GM12891 (cell line): ENCODE measurements at places on chromosomes 1 and 21.

DNA sequence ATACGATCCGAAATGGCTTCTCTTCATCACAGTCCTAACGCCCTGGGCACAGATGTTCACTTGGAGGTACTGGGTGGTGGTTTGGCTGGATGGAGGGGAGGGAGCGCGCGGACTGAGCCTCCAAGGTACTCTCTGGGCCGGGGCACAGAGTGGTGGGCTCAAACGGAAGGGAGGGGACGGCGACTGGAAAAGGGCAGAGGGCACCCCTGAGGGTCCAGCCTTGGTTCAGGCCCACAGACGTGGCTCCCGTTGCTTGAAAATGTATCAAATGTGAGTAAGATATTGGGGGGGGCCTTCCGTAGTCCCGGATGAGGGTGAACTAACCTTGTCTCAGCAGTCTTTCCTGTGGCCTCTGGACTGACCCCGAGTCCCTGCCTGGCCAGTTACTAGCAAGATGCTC lies 463 bp downstream of the IL12RB2 start:
- no peak for DNase-seq

- DNase-seq, result no peak
Measured at GRCh38 chr21:33151941-33152731, 77.6 kb upstream of the IFNAR2 start.

DNA sequence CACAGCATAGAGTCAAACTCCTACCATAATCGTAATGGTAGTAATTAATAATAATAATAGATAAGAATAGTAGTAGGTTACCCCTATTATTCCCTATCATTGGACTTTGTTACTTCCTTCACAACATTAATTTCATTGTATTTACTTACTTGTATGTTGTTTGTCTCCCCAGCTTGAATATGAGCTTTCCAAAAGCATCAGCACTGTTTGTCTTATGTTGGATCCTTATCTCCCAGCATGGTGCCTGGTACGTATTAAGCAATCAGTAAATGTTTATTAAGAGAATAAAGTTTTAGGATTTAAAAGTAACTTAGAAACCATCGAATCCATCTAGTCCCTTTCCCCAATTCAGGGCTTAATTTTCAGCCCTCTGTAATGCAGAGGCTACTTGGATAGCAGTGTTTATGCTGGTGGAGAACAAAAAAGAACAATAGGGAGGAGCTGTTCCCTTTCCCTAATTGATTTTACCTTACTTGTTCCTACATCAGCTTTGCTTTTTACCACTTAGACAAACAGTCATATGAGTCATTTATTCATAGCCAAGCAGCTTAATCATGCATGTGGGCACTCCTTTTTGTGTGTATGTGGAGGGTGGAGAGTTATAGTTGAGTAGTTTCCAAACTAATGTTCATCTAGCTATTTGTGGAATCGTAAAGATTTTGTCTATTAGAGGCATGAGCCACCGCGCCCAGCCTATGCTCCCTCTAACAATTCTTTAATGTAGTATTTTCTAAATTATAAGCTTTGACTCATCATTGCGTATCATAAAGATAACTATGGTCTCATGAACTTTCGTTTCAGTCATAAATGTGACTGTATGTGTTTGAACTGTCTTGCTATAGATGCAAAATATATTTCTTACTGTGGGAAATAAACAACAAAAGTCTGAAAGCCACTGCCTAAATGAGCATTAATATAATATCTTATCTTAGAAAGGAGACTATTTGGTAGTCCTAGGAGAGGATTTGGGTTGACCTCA lies 20.9 kb upstream of the DR1 start:
- DNase-seq, result no peak

GRCh38 chr1:3069491-3070308 lies 697 bp downstream of the PRDM16 start:
- DNase-seq, result no peak

DNA sequence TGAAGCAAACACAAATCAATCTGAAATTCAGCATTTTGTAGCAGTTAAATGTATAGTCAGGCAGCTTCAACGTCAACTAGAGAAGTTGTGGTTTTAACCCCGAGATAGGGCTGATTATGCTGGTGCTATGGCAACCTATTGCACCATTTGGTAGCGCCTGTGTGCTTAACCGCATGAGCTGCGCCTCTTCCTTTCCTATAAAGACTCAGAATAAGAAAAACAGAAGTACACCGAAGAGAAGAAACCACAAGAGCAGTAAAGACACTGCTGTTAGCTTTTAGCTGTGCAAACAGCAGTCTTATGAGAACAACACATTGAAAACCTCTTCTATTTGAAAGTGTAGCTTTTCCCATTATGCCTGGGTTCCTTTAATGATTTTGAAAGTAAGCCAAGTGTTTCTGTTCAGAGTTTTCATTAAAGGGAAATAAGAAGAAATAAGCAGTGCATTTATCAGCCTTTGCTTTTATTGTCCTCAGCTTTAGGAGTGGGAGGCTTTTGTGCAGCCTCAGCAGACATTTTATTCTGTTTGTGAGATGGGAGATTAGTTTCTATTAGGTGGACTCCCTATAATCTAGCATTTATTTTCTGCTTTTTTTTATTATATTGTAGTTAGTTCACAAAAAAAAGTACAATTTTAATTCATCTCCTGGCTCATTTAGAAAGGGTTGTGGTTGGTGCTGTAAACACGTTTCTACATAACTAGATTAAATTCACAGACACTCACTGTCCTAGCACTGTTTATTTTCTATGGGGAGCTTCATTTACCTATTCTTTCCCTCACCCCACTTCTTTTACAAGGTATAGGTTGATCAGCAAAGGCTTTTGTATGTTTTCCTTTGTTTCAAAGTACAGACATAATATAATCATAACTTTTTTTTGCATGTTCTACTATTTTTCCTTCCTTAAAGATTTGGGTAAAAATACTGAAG lies 43.3 kb downstream of the PTPRC start:
- DNase-seq, result peak; percentile 10

- DNase-seq, result no peak
Measured at GRCh38 chr1:16076865-16077238, 3.4 kb upstream of the FAM131C start.

- DNase-seq, result no peak
Measured at GRCh38 chr1:212587016-212587887, 21.3 kb upstream of the ATF3 start.

DNA sequence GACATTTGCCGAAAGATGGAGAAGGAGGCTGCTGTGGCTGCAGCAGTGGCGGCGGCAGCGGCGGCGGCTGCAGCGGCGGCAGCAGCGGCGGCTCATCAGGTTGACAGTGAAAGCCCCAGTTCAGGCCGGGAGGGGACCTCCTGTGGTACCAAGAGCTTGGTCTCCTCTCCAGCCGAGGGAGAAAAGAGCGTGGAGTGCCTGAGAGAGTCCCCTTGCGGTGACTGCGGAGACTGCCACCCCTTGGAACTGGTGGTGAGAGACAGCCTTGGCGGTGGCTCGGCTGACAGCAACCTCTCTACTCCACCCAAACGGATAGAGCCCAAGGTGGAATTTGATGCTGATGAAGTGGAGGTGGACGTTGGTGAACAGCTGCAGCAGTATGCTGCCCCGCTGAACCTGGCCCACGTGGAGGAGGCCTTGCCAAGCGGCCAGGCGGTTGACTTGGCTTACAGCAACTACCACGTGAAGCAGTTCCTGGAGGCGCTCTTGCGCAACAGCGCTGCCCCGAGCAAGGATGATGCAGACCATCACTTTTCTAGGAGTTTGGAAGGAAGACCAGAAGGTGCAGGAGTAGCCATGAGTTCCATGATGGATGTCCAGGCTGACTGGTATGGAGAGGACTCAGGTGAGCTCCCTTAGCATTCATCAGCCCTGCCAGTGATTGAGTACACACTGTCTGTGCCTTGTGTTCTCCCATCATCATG lies 6.3 kb downstream of the ZBTB8B start:
- DNase-seq, result peak; percentile 56

DNA sequence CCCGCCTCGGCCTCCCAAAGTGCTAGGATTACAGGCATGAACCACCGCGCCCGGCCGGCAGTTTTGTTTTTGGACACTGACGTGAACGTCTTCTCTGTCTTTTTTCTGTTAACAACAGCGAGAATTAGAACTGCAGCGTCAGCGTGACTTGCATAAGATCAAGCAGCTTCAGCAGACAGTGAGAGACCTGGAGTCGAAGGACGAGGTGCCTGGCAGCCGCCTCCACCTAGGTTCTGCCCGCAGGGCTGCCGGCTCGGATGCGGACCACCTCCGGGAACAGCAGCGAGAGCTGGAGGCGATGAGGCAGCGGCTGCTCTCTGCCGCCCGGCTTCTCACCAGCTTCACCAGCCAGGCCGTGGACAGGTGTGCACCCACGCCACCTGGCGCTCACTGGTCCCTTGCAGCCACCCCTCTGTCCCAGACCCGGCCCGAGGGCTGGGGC lies 22.9 kb upstream of the DIP2A start:
- no peak for DNase-seq

- peak; percentile 65 for DNase-seq
Measured at GRCh38 chr1:39639305-39640130, at the start of gene HEYL. HEYL (minus strand) TSS chr1:39639643; CDS start chr1:39639625, 18 bp downstream.

DNA sequence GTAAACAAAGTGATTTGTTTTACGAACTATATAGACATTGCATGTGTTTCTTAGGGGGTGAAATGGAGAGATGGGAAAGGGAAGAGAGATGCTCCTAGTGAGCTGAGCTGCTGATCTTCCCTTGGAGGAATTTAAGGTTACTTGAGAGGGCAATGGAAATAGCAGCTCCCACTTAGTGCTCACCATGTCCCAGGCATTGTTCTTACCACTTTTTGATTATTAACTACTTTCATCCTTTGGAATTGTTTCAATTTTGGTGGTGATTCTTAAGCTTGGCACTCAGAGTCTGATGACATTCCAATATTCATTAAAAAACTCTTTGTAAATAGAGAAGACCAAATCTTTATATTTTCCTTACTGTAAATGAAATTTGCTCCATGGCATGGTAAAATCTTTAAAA lies 124.9 kb downstream of the ITSN1 start:
- no peak for DNase-seq

DNA sequence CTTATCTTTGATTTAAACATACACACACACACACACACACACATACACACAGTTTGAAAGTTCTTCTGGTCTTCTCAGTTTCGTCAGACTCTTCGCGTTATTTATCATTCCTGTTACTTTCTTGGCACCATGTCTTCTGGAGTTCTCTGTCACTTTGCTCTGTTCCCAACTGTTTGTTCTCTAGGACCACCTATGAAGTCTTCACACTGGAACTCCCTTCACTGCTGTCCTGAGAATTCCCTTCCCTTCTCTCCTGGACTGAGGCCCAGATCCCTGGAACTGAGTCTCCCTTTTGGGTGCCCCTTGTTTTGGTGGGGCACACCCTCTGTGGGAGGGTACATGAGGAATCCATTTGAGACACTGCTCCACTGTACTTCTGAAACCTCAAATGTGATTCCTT lies 30.5 kb downstream of the ALG14 start:
- DNase-seq, result no peak

DNA sequence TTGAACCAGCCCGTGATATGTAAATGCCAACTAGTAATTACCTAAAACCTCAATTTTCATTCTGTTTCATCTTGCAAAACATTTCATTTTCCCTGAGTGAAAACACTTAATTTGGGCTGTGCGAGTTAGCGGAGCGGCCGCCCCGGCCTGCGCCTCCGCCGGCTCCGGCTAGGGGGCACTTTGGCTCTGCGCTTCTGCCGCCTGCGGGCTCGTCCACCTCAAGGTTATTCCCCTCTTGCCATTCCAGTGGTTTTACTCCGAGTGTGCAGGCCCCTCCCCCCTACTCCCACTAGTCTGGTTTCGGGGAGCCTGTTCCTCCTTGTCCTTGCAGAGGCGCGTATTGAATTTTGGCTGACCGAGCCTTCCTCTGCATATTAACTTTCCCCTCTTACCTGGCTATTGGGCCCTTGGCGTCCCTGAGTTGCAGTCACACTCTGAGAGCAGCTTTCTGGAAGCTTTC lies 55.6 kb downstream of the PEX14 start:
- DNase-seq, result no peak
